Chondrocyte (in vitro differentiated cells): ENCODE measurements at places on chromosomes 16 and 17. TPM values are rescaled to one million over a fixed set of nuclear protein-coding genes. Genes with fewer than 3 reads are reported as not detected.

DNA sequence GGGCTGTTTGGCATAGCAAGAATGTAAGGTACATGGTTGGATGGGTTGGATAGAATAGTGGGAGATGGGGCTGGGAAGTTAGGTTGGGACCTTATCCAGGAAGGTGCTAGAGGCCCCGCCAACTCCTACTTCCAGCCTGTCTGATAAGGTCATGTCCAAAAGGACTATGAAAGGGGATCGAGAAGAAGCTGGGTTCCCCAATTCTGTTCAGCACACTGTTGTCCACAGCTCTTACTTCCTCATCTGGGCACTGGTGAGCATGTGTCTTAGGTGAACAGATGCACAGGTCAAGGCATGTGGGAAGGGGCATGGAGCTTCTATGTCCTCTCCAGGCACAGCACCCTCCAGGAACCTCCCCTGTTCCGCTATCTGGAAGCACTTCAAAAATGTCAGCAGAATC is 5.6 kb upstream of the ULK2 start:
- no peak overlapping the region for H3K4me3 ChIP-seq
- H3K36me3 ChIP-seq: peaks cover 1% of the 10 kb centered on the region

The GJC1 gene
- 26.8 to 50.5 TPM (median 46.4 TPM) in 3 replicates for total RNA-seq

GRCh38 chr16:53090591-53091411 is 36.0 kb downstream of the CHD9 start:
- no peaks in the 10 kb centered on the region for H3K27me3 ChIP-seq
- H3K4me3 ChIP-seq: peak overlapping the region; percentile 54
- peaks cover 83% of the 10 kb centered on the region for H3K4me1 ChIP-seq
- peak overlapping the region; percentile 100 for H3K27ac ChIP-seq

DNA sequence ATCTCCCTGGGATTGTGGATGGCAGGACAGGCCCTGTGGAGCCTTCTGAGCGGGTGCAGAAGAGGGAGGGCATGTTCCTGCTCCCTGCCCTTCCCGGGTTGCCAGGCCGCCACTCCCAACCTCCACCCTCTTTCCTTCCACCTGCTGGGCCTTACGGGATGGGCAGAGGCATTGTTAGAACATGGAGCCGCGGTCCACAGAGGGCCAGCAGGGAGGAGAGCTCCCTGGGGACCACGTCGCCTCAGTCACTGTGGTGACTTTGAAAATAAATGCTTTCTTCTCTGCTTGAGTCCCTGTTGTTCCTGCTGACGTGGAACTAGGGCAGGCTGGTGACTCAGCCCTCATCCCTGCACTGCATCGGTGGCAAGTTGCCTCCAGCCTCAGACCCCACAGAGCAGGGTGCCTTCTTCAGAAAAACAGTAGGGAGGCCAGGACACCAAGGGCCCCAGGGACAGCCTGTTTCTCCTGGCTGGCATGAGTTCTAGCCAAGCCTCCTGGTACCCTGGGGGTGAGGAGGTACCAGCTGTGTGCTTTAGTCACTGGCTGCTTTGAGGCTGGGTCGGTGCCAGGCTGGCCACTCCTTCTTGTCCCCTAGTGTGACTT is 224.9 kb downstream of the SEC14L1 start:
- peaks cover 54% of the 10 kb centered on the region for H3K4me1 ChIP-seq
- no peaks in the 10 kb centered on the region for H3K36me3 ChIP-seq
- no peaks in the 10 kb centered on the region for H3K27me3 ChIP-seq
- H3K27ac ChIP-seq: peak overlapping the region; percentile 94

DNA sequence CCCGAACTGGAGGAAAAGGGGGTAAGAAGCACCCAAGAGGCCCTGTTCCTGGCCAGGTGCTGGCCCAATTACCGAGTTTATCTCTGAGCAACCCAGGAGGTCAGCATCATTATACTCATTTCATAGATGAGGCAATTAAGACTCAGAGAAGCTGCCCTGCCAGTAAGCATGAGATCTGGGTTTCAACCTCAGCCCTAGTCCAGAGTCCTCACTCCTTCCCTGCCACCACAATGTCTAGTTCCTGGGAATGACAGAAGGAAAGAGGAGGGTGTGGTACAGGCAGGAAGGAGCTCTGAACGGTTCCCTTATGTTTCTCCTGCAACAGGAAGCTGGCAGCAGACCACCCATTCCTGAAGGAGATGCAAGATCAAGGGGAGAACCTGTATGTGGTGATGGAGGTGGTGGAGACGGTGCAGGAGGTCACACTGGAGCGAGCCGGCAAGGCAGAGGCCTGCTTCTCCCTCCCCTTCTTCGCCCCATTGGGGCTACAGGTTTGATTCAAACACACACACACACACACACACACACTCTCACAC is 7.4 kb downstream of the GSDMA start:
- peaks cover 6% of the 10 kb centered on the region for H3K4me1 ChIP-seq
- H3K36me3 ChIP-seq: no peaks in the 10 kb centered on the region
- no peak for DNase-seq
- peaks cover 57% of the 10 kb centered on the region for H3K27me3 ChIP-seq
- no peak overlapping the region for H3K4me3 ChIP-seq
- H3K27ac ChIP-seq: no peak overlapping the region

The TBC1D3E gene
- total RNA-seq: not detected in 3 replicates

The KRT12 gene
- not detected in 3 replicates for total RNA-seq

DNA sequence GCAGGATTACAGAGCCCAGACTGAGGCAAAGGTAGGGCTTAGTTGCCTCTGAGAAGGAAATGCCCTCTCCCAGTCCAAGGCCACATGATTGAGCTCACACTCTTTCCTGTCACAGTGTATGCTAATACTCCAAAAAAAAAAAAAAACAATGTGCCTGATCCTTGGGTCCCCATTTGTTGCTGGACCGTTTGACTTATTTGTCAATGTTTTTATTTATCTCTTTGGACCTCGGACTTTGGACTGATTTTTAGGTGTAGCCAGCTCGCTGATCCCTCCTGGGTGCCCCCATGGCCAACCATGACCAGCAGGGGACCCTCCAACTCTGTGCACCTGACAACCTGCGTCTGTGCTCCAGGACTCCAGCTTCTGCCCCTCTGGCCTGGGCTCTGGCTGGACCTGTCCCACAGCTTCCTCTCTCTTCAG is 622 bp upstream of the CCL16 start:
- H3K27ac ChIP-seq: no peak overlapping the region
- no peaks in the 10 kb centered on the region for H3K36me3 ChIP-seq
- no peaks in the 10 kb centered on the region for H3K4me1 ChIP-seq
- no peak for DNase-seq
- H3K4me3 ChIP-seq: no peak overlapping the region

DNA sequence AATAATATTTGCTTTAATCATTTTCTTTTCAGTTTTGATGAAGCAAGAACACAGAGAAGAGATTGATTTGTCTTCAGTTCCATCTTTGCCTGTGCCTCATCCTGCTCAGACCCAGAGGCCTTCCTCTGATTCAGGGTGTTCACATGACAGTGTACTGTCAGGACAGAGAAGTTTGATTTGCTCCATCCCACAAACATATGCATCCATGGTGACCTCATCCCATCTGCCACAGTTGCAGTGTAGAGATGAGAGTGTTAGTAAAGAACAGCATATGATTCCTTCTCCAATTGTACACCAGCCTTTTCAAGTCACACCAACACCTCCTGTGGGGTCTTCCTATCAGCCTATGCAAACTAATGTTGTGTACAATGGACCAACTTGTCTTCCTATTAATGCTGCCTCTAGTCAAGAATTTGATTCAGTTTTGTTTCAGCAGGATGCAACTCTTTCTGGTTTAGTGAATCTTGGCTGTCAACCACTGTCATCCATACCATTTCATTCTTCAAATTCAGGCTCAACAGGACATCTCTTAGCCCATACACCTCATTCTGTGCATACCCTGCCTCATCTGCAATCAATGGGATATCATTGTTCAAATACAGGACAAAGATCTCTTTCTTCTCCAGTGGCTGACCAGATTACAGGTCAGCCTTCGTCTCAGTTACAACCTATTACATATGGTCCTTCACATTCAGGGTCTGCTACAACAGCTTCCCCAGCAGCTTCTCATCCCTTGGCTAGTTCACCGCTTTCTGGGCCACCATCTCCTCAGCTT is 45.0 kb downstream of the ESRP2 start:
- DNase-seq: no peak
- H3K4me3 ChIP-seq: no peak overlapping the region
- H3K4me1 ChIP-seq: no peaks in the 10 kb centered on the region
- peaks cover 21% of the 10 kb centered on the region for H3K36me3 ChIP-seq
- H3K27me3 ChIP-seq: no peaks in the 10 kb centered on the region
